ENCODE measurements at places on chromosomes 11 and 22.

DNA sequence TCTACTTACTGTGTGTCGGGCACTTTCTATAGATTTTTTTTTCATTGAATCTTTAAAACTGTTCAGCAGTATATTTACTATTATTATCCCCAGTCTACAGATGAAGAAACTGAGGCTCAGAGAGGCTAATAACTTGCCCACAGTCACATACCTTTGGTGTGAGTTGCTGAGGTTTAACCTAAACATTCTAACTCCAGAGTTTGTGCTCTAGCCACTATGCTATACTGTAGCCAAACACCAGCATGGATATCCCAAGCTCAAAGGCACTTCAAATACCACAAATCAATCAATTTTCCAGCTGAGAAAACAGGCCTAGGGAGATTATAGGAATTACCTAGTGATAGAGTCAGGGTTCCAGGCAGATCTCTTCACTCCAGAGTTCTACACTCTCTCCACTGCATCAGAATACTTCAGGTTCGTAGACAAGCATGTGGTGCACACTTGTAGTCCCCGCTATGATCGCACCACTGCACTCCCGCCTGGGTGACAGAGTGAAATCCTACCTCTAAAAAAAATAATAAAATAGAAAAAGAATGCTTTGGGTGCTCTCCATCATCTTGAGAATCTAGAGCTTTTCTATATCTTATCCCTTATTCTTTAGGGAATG lies 20.4 kb upstream of the UPB1 start:
- DNase-seq = no peak

DNA sequence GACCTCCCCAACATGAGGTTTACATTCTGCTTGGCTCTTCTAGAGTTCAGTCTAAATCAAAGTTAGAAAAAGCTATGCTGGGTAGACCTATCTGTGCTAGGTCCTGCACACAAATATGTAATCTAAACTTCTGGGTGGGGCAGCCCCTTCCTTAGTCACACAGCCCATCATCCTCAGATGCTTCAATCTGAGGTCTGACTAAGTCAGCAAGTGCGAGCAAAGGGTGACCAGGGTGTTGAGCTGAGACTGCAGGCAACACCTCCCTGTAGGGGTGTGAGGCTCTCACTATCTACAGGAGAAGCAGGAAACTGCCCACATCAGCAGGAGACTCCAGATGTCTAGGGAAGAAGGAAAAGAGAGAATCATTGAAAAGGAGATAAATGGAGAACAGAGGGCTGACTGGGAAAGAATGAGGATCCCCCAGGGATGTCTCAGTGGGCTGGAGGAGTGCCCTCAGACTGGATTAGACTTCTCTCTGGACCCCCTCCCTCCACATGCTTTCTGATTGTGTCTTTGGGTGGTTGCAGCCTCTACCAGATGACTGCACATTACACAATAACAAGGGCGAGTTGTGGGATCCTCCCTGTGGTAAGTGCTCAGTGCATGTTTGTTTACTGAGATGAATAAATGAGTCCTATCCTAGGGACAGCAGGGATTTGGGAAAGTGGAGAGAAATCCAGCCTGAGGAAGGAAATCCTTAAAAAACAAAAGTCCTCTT lies 266.2 kb upstream of the PLET1 start:
- DNase-seq = no peak

- DNase-seq = no peak
Measured at GRCh38 chr11:128346804-128347203, 240.6 kb downstream of the ETS1 start.

GRCh38 chr11:115705200-115705599 lies 201.0 kb upstream of the CADM1 start:
- no peak for DNase-seq

DNA sequence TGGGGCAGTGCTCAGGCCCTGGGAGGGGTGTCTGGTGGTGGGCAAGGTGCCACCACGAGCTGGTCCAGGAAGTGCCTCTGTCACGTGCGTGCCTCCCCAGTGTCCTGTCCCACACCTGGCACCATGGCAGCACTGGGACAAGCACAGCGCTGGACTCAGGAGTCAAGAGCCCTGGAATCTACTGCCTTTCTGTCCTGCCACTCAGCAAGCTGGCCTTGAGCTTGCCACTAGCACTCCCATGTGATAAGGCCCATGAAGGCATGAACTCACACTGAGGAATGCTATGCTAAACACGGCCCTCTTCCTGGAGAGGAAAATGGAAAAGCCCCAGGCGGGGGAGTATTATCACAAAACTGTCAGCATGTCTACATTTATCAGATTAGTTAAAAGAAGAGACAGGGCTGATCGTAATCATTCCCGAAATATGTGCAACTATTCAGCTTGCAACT lies 50.7 kb upstream of the SLC35C1 start:
- DNase-seq = no peak

DNA sequence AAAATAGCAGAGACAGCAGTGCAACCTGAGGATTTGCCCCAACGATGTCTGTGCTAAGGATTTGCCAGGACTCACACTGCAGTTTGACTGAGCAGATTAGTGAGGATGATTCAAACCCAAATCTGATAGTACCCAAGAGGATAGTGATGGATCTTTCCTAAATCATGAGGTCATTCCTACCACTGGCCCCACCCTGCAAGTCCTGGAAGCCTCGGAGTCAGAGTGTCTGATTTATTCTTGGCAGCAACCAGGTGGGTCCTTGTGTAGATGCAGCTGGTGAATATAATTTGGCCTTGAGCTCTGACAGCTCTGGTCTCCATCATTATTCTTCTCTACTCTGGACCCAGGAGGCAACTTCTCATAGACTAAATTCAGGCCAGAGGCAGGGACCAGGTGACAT lies 179.3 kb upstream of the RAG2 start:
- DNase-seq = no peak

DNA sequence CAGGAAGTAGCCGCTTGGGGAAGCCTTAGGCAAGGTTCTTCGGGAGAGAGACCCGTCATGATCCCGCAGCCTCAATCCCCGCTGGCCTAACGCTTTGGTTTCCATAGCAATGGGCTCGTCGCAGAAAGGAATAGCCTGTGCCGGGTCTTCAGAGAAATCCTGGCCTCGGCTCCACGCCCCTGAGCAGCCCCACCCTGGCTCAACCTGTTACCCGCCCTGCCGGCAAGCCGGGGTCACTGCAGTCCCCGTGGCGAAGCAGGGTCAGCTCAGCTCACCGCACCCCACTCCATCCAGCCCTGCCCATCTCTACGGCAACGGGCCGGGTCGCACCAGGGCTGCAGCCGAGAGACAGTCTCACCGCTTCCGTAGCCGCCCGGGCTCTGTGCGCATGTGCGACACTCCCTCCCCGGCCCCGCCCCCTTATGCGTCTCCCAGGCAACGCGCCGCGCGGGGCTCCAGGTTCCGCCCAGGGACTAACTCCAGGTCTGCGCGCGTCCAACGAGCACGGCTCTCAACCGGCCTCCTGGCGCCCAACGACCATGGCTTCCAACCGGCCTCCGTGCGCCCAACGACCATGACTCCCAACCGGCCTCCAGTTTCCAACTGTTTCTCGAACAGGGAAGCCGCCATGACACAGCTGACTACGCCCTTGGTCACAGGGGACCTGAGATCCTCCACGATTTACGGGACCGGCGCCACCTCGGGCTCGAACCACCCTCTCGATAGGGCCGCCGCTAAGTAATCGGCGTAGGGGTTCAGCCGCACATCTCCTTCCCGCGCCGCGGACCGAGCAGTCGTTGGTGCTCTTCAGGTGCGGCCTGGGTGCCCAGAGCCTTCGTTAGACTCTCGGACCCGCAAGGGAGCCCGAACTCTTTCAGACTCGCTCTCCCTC lies at the start of gene DUSP18:
DUSP18 (minus strand) TSS at position 382 of the 892 bp plus-strand sequence. CDS start 3,872 bp downstream, outside the sequence.
- peak; percentile 96 for DNase-seq

GRCh38 chr11:130706572-130706971 lies 209.7 kb downstream of the SNX19 start:
- no peak for DNase-seq

DNA sequence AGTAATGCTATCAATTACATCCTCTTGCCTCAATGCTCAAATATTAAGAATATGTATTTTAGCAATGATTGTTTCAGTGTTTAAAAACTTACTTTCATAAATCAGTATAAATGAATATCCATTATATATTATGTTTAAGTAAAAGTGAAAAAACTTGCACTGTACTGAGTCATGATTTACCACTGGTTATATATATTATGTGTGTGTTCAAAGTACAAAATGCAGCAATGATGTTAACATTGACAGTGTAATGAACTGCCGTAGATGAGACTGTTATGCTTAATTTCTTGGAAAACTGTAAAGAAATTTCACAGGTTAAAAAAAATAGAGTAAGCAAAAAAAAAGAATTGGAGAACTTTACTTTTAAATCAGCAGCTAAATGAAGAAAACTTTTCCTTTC lies 8.7 kb downstream of the LIN7C start:
- DNase-seq = no peak

DNA sequence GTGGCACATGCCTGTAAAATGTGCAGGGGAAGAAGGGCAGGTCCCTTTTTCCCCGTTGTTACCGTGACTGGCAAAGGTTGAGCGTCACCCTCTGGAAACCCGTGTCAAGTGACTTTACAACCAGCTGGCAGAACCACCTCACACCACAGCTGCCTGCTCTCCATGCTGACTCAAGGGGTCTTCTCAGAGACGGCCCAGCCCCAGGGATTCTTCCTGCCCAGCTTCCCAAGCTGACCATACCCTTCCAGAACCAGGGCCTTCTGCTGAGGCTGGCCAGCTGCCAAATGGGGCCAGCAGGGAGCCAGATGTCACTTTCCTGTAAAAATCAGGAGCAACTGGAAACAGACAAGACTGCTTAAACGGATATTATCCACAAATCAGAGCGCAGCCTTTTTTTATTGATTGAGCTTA lies 6.3 kb downstream of the PC start:
- DNase-seq = no peak

DNA sequence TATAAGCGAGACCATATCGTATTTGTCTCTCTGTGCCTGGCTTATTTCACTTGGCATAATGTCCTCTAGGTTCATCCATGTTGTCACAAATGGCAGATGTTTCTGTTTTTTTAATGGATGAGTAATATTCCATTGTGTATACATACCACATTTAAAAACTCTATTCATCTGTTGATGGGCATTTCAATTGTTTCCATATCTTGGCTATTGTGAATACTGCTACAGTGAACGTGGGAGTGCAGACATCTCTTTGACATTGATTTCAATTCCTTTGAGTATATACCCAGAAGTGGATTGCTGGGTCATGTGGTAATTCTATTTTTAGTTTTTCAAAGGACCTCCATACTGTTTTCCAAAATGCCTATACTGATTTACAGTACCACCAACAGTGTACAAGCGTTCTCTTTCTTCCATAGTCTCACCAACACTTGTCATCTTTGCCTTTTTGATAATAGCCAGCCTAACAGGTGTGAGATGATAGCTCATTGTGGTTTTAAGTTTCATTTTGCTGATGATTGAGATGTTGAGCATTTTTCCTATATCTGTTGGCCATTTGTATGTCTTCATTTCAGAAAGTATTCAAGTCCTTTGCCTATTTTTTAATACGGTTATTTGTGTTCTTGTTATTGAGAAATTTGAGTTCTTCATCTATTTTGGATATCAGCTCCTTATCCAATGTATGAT lies 194.7 kb upstream of the E2F8 start:
- DNase-seq = no peak

DNA sequence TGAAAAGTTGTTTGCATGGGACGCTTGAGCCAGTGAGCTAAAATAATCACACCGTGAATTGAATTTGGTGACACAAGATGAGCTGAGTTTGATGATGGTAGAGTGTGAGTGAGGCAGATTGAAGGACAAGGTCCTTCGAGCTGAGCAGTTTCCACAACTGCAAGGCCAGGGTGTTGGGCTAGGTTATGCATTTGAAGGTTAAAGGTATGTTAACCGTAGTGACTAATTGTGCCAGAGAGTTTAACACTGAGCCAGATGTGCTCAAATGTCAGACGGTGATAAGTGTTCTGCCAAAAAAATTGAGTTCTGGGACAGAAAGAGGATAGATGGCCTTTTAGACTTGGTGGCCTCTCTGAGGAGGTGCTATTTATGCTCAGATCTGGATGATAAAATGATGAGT lies 89.5 kb downstream of the FAM83F start:
- DNase-seq = no peak

- no peak for DNase-seq
Measured at GRCh38 chr22:47045691-47046410, 283.4 kb downstream of the TBC1D22A start.

DNA sequence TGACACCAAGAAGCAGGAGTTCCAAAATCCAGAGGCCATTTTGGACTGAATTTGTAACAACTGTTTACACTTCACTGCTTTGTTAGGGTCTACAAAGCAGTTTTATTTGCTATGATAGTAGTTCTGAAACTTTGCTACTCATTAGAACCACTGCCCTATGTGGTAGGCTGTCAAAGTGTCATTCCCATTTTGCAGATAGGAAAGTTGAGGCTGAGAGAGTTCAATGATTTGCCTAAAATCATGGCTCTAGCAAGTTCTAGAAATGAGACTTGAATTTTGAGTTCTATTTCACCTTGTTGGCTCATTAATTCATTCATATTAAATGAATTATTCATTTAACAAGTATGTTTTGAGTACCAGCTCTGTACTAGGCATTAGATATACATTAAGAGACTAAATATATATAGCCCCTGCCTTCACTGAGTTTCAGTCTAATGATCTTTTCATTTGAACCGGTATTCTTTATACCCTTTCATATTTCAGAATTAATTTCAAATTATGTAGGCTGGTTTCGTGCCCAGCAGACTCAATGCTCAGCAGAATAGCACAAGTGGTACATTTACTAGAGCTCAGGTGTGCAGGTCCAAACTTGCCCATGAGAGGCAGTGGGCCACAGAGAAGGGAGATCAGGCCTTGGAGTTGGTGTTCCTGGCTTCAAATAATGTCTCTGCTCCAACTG lies 93.5 kb downstream of the ME3 start:
- DNase-seq = no peak

GRCh38 chr22:36183446-36183845 lies 18.2 kb downstream of the APOL4 start:
- DNase-seq = no peak

DNA sequence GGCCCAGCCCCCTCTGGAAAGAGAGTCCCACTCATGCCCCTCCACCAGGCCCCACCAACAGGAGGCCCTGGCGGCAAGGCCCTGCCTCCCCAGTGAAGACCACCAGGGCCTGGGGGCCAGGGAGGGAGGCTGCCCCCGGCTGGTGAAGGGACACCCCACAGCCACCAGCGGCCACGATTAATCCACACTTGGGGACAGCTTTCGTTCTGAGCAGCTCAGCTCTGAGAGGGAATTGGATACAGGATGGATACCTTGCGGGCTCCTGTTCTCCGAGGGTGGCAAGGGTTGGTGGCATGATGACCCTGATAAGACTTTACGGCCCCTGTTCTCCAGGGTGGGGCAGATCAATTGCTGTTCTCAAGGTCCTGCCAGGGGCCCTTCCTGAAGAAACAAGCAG lies 6.9 kb upstream of the NLRP6 start:
- DNase-seq = no peak

- no peak for DNase-seq
Measured at GRCh38 chr11:117476531-117477142, 149.0 kb downstream of the CEP164 start.

GRCh38 chr11:107991868-107992414 lies 16.8 kb upstream of the CUL5 start:
- DNase-seq = peak; percentile 52

GRCh38 chr22:26169315-26170111 lies at the start of gene SEZ6L:
Gene SEZ6L (plus strand): TSS chr22:26169462. CDS start chr22:26169670, 208 bp downstream.
- no peak for DNase-seq

All from HAP-1 (cell line).